ENCODE measurements at places on chromosomes 7 and 10.
A peak's percentile ranks its signal among the peaks of the same experiment; 100 is the strongest.

- DNase-seq: no peak
Observed at GRCh38 chr7:33183504-33183903, 54.1 kb downstream of the BBS9 start.

DNA sequence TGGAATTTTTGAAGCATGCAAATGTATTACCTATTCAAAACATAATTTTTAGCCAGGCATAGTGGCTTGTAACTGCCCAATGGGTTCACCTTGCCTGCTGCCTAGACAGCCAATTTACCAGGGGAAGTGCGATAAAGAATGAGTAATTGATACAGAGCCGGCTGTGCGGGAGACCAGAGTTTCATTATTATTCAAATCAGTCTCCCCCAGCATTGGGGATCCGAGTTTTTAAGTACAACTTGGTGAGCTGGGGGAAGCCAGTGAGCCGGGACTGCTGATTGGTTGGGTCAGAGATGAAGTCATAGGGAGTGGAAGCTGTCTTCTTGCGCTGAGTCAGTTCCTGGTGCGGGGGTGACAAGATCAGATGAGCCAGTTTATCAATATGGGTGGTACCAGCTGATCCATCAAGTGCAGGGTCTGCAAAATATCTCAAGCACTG lies 29.1 kb upstream of the NRBF2 start:
- no peak for DNase-seq

- DNase-seq: peak; percentile 21
Observed at GRCh38 chr10:22002591-22003176, 846 bp downstream of the DNAJC1 start.

DNA sequence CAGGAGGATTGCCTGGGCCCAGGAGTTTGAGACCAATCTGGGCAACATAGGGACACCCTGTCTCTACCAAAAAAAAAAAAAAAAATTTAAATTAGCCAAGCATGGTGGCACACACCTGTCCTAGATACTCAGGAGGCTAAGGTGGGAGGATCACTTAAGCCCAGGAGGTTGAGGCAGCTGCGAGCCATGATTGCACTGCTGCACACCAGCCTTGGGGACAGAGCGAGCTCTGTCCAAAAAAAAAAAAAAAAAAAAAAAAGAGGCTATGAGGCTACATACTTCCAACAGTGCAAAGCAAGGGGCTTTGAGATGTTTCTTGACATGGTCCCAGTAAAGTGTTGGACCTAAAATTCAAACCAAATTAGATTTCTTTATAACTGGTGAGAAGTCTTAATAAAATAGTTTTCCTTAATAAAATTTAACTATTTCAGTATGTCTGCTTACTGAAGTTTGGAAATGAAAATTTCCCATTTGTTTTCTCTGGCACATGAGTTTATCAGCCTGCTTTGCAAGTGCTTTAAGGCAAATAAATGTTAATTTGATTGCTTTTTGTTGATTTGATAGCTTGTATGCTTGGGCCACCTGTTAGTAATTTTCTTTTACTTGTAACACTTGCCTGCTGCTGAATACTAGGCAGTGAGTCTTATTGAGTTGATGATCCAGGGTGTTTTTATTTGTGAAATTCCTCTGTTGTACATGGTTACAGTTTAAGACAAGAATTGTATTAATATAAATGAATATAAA lies 16.1 kb downstream of the CALU start:
- no peak for DNase-seq

GRCh38 chr7:134873253-134873652 lies 93.8 kb downstream of the CALD1 start:
- no peak for DNase-seq

- DNase-seq: peak; percentile 16
Observed at GRCh38 chr10:127534074-127534473, 15.0 kb upstream of the NPS start.

GRCh38 chr7:24378871-24379616 lies 95.1 kb downstream of the NPY start:
- peak; percentile 84 for DNase-seq

DNA sequence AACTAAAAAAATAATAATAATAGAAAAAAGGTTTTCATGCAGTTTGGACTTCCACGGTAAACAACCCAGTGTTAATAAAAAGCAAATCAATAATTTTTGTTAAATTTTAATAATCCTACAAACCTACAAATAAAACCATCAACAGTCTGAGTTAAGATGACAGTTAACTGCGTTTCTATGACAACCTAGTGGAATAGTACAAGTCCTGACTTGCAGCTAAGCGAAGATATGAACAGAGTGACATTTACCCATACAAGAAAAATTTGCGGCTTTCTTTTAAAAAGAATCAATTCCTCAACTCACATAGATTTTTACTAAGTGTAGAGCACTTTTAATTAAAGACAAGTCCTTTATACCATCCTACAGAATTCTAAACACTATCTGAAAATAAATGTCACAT lies 35.6 kb downstream of the VPS41 start:
- DNase-seq: no peak

GRCh38 chr10:131997366-131998049 lies 15.8 kb upstream of the BNIP3 start:
- DNase-seq: peak; percentile 80

- DNase-seq: no peak
Observed at GRCh38 chr10:15053061-15053460, 9.3 kb downstream of the OLAH start.

DNA sequence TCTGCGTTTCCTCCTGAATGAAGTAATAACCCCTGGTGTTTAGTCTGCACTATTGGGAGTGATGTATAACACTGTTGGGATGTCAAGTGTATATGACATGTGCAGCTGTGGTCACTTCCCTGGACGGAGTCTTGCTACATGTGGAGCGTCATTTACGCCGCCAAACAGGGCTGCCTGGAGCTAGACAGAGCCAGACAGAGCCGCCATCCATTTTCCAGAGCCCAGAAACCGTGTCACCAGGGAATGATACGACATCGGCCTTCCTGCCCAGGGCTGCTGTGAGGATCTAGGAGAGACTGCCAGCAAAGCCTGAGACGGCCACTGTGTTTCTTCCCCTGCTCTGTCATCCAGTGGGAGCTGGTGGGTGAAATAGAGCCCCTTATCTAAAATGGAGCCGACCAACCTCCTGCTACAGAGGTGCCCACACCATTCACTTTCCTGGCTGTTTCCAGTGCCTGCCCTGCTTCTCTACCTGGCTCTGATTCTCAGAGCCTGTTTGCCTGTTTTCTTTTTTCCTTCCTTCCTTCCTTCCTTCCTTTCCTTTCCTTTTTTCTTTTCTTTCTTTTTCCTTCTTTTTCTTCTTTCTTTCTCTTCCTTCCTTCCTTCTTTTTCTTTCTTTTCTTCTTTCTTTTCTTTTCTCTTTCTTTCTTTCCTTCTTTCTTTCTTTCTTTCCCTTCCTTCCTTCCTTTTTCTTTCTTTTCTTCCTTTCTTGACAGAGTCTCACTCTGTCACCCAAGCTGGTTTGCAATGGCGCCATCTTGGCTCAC lies 13.3 kb upstream of the FGFR2 start:
- DNase-seq: no peak

- DNase-seq: no peak
Observed at GRCh38 chr10:67676208-67676825, 19.7 kb downstream of the CTNNA3 start.

DNA sequence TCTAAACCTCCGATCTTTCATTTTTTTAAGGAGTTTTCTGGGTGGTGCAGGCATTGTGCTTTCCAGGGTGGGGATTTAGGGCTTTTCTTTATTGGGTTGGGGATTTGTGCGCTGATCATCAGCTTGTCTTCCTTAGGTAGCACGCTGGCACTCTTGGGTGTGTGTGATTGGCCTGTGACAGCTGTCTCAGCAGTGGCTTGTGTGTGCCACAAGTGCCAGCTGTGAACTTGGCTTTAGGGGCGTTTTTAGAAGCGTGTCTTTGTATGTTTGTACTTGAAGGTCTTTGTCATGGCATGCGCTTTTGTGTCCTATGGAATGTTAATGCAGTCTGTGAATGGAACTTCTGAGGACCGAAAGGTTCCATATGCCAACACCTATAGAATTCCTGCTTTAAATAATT lies 788 bp downstream of the AKAP9 start:
- peak; percentile 21 for DNase-seq

DNA sequence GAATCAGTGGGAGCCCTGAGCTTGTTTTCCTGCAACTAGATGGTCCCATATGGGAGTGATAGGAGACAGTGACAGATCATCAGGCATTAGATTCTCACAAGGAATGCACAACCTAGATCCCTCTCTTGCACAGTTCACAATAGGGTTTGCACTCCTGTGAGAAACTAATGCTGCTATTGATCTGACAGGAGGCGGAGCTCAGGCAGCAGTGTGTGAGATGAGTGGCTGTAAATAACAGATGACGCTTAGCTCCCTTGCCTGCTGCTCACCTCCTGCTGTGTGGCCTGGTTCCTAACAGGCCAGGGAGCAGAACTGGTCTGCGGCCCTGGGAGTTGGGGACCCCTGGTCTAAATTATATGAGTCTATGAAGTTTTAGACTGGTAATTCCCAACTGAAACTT lies 3.9 kb downstream of the MIOS start:
- no peak for DNase-seq

- DNase-seq: no peak
Observed at GRCh38 chr7:142740786-142741185, 8.5 kb upstream of the PRSS1 start.

- no peak for DNase-seq
Observed at GRCh38 chr7:123022576-123022975, 27.1 kb upstream of the TAS2R16 start.

GRCh38 chr7:101357433-101357832 lies 5.2 kb upstream of the COL26A1 start:
- no peak for DNase-seq

DNA sequence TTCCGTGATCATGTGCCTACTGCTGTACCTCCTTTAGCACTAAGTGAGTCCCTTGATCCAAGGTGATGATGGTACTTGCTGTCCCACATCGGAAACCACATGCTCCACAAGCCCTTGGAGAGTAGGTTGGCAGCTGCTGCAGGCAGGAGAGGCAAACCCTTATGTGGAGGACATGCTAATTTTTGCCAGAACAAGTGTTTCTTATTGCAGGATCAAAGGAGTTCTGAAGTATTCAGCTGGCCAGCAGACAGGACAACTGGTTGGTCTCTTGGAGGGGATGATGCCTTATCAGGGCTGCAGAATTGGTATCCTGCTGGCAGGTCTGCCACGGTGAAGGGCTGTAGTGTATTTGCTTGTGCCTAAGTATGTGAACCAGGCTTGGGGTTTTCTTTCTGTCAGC lies 36.8 kb downstream of the NACAD start:
- DNase-seq: no peak

- DNase-seq: no peak
Observed at GRCh38 chr10:66049335-66049734, 876.5 kb upstream of the LRRTM3 start.

DNA sequence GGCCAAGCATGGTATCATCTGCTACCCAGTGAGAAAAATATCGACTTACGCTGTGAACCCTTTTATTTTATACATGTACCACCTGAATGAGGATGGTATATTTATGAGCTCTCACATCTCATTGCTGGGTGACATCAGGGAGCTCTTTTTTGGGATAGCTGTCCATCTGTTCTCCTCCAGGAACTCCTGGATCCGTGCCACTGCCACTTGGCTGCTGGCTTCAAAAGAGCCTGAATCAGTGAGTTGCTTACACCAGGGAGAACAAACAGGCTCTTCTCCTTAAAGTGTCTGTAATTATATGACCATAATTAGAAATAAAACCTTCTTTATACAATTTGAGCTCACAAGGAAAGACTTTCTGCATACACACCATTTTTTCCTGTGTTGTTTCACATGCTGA lies 106.2 kb downstream of the KAT6B start:
- no peak for DNase-seq

GRCh38 chr7:117014099-117014656 lies 60.9 kb downstream of the ST7 start:
- DNase-seq: no peak

- no peak for DNase-seq
Observed at GRCh38 chr10:46226900-46227558, 59.8 kb upstream of the ANTXRL start.

GRCh38 chr7:110454713-110455112 lies 636.2 kb upstream of the LRRN3 start:
- DNase-seq: no peak

GRCh38 chr10:47370878-47371277 lies 13.2 kb downstream of the ZNF488 start:
- DNase-seq: no peak

- no peak for DNase-seq
Observed at GRCh38 chr10:73759512-73760115, 15.4 kb downstream of the SEC24C start.

DNA sequence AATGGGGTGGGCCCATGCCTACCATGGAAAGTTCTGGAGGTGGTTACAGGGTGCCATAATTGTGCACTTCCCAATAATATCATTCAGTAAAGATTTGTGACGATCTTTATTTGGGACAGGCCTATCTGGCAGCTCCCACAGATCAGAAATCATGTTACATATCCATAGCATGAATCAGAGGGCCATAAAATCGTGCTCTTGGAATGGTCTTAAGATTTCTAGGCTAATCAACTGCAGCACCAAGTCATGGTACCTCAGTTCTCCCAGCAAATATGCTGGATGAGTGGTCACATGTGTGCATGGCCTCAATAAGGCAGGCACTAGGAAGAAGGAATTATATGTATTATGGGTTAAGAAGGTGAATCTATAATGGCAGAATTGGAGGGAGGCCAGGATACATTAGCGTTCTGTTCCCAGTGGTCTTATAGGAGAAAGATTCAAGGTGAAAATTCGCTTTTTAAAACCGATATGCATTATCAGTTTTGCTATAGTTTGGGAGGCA lies 134.7 kb downstream of the NRP1 start:
- no peak for DNase-seq

DNA sequence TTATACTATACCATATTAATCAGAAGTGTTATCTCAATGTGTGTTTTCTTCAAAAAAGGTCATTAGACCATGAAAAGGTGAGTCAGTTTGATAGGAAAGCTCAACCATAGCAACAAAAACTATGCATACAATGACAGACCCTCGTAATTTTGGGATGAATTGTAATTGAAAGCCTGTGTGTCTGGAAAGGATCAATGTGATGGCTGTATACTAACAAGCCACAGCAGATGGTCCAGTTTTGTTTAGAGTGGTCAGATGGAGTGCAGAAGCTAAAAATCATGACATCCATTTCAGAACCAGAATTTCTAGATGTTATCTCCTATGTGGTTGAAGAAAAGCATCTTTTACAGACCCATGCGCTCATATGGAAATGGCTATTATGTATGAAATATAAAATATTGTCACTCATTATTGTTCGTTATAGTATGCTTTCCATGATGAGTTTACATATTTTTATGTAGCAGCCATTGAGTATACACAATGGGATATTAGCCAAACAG lies 88.3 kb upstream of the CNTNAP2 start:
- DNase-seq: no peak

GRCh38 chr10:37222046-37222445 lies 96.6 kb downstream of the ANKRD30A start:
- DNase-seq: no peak
